ENCODE measurements at places on chromosomes 6 and 20.

DNA sequence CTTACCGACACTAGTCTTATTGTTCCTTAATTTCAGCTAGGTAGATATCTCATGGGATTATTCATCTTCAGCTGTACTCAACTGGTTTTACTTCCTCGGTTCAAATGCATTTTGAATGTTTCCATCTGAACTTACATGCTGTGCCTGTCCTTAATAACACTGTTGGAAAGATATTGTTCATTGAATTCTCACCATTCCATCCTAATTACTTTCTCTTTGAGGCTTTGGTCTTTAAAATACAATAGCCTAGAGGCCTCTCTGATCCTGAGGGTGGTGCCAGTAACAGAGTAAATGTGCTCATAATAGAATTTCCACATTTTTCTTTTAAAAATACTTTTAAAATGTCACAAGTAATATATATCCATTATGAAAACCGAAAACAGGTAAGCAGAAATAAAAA, 54.0 kb downstream of the IL20RA start:
- DNase-seq, result no peak

DNA sequence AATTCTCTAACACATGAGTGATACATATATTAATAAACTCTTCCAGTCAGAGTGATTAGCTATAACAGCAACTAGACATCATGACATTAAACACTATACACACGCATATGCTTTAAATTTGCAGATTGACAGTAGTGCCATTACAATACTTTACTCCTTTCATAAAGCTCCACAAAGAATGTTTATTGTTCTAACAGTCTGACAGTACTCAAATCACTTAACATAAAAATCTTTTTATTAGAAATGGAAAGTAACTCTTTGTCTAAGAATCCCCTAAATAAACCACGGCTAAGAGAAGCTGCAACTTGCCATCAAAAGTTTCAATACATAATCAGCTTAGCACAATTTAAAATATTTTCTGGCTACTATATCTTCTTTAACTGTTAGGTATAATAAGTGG, 24.0 kb downstream of the SNX3 start:
- no peak for DNase-seq

GRCh38 chr20:58408603-58409246, 19.7 kb downstream of the VAPB start:
- DNase-seq, result no peak

- no peak for DNase-seq
Measured at GRCh38 chr6:154917941-154918340, 77.2 kb upstream of the TIAM2 start.

GRCh38 chr20:1619861-1620444, at the start of gene SIRPB1:
SIRPB1 (minus strand) TSS chr20:1620009; CDS start chr20:1619944, 65 bp downstream.
- peak; percentile 65 for DNase-seq

DNA sequence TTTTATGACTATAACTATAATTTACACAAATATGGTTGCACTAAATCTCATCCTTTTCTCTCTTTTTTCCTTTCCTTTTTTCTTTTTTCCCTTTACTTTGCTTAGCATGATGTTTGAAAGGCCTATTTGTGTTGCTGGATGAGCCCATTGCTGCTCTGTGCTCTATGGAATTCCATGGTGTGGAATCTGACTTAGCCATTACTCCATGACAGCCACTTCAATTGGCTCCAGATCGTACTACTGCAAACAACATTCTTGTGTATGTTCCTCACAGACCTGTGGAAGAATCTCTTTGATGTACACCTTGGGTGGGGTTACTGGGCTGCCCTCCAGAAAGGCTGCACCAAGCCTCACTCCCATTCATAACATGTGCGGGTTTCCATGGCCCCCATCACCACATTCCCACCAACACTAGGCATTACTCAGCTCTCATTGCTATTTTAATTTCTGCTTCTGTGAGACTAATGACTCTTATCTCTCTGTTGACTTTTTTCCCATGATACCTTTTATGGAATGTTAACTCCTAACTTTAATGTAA, 979.0 kb downstream of the KIF16B start:
- DNase-seq, result no peak

DNA sequence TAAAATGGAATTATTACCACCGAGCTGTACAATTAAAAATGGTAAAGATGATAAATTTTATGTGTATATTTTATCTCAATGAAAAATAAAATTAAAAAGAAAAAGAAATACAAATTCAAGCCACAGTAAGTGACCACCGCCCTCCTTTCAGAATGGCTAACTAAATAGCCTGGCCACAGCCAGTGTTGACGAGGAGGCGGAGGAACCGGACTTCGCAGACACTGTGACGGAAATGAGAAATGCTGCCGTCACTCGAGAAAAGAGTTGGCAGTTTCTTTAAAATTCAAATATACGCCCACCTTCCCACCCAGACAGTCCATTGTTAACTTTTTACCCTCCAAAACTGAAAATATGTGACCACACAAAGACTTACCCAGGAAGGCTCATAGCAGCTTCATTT, 50.0 kb downstream of the FOXF2 start:
- no peak for DNase-seq

GRCh38 chr6:6235786-6236185, 84.7 kb downstream of the F13A1 start:
- DNase-seq, result no peak

Measured in activated CD8-positive, alpha-beta T cell treated with anti-CD3 and anti-CD28 coated beads, Interleukin-2, amount 10 ng/mL, durations not matched to agents 7 days and 5 days (primary cell).